BJ (cell line): ENCODE measurements at places on chromosomes 7 and 10. TPM values are rescaled to one million over a fixed set of nuclear protein-coding genes. Genes with fewer than 3 reads are reported as not detected.

DNA sequence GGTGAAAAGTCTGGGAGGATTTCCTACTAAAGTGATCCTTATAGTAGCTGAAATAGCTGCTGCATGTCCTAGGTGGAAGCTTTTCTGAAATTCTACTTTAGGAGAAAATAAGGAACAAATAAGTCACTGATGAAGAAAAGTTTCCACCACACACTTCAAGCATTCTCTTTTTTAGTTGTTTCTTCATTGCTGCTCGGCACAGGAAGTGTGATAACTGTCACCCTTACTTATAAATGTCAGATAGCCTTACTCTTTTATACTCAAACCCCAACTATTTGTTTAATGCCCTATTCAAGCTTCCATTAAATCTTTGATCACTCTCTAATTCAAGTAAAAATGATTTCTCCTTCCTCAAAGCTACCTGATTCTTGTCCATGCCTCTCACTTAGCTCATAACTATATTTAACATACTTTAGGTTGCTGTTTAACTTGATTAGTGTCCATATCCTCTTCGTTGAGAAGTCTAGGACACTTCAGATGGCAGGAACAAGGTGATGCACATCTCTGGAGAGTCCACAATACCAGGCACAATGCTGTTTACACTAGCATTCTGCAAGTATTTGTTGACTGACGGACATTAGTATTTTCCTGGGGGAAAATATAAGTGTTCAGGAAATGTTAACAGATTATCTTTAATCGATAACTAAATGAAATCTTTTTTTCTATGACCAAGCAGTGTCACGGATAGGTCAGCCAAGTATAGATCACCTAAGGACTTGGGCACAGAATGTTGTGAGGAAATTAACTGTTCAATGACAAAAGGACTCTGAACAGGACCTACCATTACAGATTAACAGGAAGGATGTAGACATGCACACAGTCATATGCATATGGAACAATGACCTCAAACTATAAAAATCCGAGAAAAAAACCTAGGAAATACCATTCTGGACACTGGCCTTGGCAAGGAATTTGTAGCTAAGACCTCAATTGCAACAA, 67.4 kb downstream of the ZNF438 start:
- no peak for DNase-seq

GRCh38 chr10:43591303-43591904, 14.8 kb upstream of the ZNF485 start:
- DNase-seq = no peak

DNA sequence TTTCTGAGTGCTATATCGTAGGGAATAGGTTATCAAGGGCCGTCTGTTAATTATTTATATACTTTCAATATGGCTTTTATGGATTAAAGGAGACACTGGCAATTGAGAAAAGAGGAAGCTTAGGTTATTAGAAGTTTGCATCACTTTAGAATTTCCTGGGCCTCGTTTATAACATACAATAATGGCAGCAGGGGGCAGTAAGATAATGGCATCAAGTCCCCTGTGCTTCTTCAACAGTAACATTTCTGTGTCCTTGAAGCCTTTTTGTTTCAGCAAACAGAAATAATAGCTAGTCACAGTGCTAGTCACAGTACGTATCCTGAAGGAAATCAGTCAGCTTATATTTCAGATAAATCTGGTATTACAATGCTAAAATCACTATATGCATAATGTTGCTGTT, 41.9 kb downstream of the SPAM1 start:
- no peak for DNase-seq

DNA sequence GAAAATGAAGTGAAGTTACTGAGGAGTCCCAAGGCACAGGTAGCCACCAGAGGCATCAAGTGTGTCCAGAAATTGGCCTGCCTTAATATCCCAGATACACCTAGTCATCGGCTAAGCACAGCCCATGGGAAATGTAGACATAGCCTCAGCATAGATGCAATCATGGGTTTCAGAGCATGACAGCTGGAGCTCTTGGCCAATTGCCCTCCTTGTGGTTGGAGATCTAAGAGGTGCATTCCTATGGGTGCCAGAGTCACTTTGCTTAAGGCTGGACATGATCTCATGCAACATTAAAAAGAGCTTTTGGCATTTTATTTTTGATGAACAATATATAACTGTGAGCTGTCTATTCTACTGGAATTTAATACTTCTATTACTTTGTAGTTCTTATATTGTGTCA, 758.0 kb upstream of the LRRTM3 start:
- DNase-seq = no peak

COL28A1 gene
- 0.04 and 0.11 TPM in 2 replicates for polyA plus RNA-seq

SEMA3D gene
- polyA plus RNA-seq = 19.9 and 27.7 TPM in 2 replicates
